ENCODE measurements at places on chromosomes 5 and 9.

DNA sequence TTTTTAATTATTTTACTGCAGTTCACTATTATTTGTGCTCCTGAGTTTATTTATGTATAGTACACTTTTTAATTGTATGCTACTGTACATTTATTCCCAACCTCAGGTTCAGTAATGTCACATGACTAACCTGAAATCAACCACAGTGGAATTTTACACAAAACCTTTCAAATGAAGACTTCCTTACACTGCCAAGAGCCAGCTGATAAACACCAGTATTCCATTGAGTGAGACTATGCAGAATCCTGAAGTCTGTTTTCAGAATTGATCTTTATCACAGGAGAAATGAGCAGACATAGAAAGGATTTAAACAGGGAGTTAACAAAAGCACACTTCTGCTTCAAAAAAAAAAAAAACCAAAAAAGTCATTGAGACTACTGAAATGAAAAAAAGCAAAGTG lies 219.5 kb downstream of the PRR16 start:
- peak; percentile 68 for DNase-seq

DNA sequence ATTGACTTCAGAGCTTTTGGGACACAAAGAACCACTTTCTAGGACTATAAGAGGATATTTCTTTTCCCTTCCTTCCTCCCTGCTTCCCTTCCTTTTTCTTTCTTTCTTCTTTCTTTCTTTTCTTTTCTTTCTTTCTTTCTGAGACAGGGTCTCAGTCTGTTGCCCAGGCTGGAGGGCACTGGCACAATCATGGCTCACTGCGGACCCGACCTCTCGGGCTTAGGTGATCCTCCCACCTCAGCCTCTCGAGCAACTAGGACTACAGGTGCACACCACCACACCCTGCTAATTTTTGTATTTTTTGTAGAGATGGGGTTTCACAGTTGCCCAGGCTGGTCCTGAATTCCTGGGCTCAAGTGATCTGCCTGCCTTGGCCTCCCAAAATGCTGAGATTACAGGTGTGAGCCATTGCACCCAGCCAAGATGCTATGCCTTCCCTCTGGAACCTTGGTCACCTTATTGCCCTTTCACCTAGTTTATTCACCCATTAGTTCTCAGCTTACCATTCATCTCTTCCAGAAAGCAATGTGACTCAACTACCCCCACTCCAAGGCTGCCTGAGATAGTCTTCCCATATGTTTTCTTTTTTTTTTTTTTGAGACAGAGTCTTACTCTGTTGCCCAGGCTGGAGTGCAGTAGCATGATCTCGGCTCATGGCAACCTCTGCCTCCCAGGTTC lies 10.1 kb downstream of the PLIN2 start:
- DNase-seq: no peak

GRCh38 chr9:3514786-3515185 lies 11.0 kb downstream of the RFX3 start:
- no peak for DNase-seq

DNA sequence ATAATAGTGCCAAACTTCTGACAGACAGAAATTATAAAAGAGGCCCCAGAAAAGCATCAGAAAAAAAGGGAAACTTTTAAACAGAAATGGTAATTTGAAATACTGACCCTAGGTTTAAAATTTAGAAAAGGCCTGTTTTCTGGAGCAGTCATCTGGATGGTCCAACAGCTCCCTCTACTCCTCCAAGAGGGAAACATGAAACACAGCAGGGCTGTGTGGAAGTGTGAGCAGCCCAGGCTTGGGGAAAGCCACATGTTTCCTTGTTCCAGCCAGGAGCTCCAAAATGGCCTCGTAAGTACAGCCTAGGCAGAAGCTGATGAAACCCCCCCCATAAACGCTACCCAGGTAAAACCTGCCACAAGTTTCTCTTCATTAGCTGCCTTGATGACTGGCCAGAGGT lies 499.3 kb upstream of the ADAMTS16 start:
- no peak for DNase-seq

GRCh38 chr5:9233712-9234111 lies 312.2 kb downstream of the SEMA5A start:
- DNase-seq: peak; percentile 55

Data from fibroblast of lung (primary cell).